CD4-positive, alpha-beta T cell treated with Interleukin-2 at 100 ng/mL for 4 hours (primary cell): ENCODE measurements at places on chromosomes 1 and 21.

DNA sequence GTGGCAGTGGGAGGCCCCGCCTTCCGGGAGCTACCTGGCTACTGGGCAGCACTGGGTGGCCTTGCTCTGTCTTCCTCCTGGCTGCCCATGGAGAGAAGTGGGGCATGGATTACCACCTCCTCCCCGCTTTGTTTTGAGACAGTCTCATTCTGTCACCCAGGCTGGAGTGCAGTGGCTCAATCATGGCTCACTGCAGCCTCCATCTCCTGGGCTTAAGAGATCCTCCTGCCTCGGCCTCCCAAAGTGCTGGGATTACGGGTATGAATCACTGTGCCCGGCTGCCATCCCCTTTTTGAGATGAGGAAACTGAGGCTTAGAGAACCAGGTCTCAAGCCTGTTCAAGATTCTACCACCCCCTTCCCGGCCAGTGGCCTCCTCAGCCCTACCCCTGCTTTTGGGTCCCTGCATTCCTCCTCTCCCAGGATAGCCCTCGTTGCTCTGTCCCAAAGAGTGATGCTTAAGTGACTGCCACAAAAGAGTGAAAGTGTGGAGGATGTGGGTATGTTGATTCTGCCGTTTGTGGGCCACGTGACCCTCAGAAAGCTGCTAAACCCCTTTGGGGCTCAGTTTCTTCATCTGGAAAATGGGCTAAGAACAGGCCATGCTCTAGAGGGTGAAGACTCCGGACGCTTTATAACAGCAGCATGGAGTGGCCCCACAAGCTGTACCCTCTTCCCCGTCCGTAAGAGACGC, 7.8 kb downstream of the HES3 start:
- DNase-seq, result no peak

- no peak for DNase-seq
Observed at GRCh38 chr21:46552865-46553379, 52.0 kb downstream of the S100B start.

GRCh38 chr1:236742421-236743160, 52.5 kb upstream of the MTR start:
- no peak for DNase-seq

DNA sequence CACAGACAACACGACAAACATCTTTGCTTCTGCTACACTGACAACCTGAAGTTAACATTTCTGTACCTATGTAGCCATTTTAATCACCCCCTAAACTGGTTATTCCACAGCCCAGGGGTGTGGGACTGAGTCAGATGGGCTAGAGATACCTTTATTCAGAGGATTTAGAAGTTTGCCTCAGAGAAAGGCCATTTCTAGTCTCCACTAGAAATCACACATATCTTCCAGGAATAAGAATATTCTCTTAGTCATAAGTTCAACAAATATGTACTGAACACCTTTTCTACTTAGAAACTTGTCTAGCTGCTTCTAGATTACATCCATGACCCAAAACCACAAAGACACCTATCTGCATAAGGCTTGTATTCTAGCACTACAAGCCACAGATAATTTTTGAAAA, 38.8 kb downstream of the ERG start:
- no peak for DNase-seq

DNA sequence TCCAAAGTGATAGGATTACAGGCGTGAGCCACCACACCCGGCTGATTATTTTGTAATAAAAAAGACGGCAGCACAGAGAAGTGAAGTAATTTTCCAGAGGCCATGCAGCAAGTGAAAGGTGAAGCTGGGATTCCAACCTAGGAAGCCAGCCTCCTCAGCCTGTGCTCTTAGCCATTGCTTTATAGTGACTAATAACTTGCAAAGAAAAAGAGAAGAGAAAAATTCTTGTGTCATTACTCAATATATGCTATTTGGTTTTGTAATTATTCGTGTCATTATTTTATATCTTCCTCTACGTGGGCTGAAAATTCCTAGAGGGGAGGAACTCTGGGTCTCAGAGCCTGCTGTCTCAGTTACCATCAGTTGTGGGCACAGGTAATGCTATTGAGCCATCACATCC, 1.6 kb upstream of the IER5 start:
- DNase-seq, result no peak

GRCh38 chr1:155529929-155530328, 32.7 kb downstream of the ASH1L start:
- DNase-seq, result no peak

DNA sequence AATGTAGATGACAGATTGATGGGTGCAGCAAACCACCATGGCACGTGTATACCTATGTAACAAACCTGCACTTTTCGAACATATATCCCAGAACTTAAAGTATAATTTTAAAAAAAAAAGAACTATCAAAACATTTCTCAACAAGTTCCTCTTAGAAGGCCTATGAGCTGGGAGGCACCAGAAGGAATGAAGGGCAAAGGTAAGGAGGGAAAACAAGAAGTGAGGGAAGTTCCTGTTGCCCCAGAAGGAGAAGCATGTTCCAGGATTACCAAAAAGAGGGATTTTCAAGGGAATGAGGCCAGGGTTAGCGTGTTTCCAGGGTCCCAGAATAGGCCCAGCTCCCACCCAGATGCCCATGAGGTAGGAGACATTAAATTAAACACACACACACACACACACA, 361.0 kb downstream of the SETD4 start:
- DNase-seq, result no peak

DNA sequence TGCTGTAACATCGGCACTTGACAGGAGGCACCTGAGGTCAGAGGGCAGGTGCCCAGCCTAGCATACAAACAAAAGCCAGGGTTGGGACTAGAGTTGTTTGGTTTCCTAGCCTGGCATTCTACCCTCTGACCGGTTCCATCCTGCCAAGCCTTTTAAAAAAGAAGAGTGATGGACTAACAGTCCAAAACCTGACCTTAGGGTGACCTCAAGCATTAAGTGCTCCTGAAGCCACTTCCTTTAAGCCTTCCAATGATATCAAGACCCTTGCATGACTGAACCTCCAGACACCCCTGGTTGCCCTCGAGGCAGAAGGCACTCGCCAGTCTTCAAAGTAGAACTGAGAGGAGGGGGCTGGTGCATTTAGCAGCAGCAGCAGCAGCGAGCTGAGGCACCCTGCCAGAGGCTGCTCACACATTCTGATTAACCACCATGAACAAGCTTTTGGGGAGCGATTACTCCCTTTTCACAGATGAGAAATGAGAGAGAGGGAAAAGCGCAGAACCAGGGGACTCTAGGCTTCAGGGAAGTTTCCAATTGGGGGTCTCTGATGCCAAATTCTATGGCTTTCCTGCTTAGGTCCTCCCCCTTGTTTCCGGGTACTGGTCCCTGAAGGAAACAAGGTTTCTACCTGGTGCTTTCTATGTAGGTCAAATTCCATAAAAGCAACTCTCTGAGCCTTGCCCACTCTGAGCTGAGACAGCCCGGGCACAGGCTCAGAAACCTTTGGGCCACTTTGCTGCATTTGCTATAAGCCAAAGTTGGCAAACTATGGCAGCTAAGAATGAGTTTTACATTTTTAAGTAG, 9.2 kb downstream of the SLC2A1 start:
- DNase-seq, result no peak

DNA sequence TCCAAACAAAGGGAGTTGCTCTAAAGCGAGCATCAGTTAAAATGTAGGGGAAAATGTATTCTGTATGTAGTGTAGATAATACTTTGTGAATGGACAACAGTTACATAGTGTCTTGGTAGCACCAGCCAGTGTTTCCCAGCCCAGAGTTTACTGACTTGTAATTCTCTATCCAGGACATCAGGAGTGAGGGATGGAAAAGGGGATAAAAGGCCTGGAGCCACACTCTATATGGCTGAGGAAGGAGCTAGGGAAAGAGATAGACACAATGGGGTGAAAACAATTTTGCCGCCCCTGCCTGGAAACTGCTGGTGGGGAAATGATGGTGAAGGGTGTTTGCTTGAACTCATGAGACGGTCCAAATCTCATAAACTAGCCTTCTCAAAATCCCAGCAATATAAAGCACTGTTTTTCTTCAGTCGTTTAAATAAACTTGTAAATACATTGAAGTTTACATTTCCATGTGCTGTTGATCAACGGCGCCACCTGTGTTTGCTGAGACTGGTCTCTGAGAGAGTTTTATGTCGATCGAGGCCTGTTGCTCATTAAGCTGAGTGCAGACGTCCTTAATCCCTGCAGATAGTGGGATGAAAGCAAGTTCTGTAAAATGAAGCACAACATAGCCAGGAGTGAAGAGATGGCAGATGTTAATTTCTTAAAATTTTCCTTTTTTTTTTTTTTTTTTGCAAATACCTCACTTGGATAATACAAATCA, 27.9 kb upstream of the AGO1 start:
- DNase-seq, result no peak

- DNase-seq, result no peak
Observed at GRCh38 chr1:164700683-164701082, 141.7 kb downstream of the PBX1 start.

DNA sequence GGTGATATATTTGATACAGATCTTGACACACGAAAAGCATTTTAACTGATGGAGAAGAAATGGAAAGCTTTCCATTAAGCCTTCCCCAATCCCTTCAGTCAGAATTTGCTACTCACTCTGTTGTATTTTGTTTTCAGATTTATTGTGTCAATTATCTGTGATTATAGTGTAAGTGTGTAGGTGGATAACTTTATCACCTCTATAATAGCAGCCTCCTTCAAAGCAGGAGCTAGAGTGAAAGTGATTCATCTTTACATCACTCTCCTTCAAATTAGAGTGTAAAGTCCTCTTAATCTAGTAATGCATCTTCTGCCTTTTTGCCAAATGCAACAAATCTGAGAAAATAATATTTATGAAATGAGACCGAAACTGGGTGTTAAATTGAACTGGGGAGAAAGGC, 459.7 kb upstream of the ZP4 start:
- DNase-seq, result no peak
